Spinal cord (tissue), 10 donors: ENCODE measurements at places on chromosomes 1 and 21.

DNA sequence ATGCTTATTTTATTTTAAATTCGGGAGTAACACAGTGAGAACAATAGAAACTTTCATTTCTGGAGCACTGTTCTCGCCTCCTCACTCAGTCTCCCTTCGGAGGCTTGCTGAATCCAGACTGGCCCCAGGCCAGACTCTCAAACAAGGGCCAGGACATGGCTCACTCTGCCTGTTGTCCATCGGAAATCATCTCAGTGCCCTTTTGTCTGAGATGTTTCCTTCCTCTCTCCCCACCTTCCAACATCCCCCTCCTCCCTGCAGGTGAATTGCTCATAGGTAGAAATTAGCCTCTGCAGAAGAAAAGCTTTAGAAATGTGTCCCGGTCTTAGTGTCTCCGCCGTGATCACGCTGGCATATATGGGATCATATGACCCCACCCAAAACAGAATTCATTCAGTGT is 55.2 kb downstream of the ERG start:
- H3K27me3 ChIP-seq = no peaks in the 10 kb centered on the region
- H3K36me3 ChIP-seq = no peaks in the 10 kb centered on the region
- H3K4me3 ChIP-seq = no peak overlapping the region
- DNase-seq = no peak
- peaks cover 4% of the 10 kb centered on the region for H3K4me1 ChIP-seq

GRCh38 chr1:18557621-18558465 is 72.8 kb upstream of the PAX7 start:
- H3K36me3 ChIP-seq = no peaks in the 10 kb centered on the region
- H3K27ac ChIP-seq = no peak overlapping the region
- no peak overlapping the region for H3K4me3 ChIP-seq
- H3K4me1 ChIP-seq = peaks cover 13% of the 10 kb centered on the region
- peak; percentile 40 for DNase-seq

DNA sequence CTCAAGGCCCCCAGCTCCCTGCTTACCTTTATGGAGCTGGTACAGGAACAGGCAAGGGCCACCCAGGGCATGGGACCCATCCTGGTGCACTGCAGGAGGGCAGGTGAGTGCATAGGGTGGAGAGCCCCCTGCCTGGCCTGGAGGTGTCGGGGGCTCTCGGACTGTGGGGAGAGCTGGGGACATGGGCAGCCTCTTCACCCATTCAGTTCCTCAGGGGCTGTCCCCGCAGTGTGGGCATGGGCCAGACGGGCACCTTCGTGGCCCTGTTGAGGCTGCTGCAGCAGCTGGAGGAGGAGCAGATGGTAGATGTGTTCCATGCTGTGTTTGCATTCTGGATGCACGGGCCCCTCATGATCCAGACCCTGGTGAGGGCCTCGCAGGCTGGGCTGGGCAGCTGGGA is 7.3 kb upstream of the LGR6 start:
- DNase-seq = no peak
- no peak overlapping the region for H3K27ac ChIP-seq
- peaks cover 2% of the 10 kb centered on the region for H3K36me3 ChIP-seq
- H3K27me3 ChIP-seq = no peaks in the 10 kb centered on the region
- H3K4me3 ChIP-seq = no peak overlapping the region
- peaks cover 21% of the 10 kb centered on the region for H3K4me1 ChIP-seq

DNA sequence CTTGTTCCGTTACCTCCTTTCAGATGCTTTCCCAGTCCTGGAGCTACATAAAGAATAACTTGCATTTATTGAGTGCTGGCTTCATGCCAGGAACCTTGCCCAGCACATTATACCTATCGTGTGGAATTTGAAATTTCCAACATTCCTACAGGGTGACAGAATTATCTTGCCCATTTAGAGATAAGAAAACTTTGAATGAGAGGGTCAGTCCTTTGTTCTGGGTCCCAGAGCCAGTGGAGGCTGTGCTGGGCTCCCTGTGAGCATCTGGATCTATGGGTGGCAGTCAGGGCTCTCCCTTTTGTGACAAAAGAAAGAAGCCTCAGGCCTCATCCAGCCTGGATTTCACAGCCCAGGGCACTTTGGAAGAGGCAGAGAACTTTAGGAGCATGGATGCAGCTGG is 3.2 kb downstream of the GSTM4 start:
- H3K27ac ChIP-seq = no peak overlapping the region
- no peak for DNase-seq
- no peaks in the 10 kb centered on the region for H3K27me3 ChIP-seq
- peaks cover 20% of the 10 kb centered on the region for H3K4me1 ChIP-seq

GRCh38 chr1:240658312-240658960 is 46.5 kb upstream of the GREM2 start:
- no peaks in the 10 kb centered on the region for H3K36me3 ChIP-seq
- H3K4me1 ChIP-seq = no peaks in the 10 kb centered on the region
- H3K4me3 ChIP-seq = no peak overlapping the region
- DNase-seq = no peak
- H3K27ac ChIP-seq = no peak overlapping the region

- H3K36me3 ChIP-seq = no peaks in the 10 kb centered on the region
- DNase-seq = no peak
- peak overlapping the region; percentile 95 for H3K27ac ChIP-seq
- H3K4me1 ChIP-seq = peaks cover 9% of the 10 kb centered on the region
Measured at GRCh38 chr1:113760102-113761080, 1.1 kb upstream of the PHTF1 start.

DNA sequence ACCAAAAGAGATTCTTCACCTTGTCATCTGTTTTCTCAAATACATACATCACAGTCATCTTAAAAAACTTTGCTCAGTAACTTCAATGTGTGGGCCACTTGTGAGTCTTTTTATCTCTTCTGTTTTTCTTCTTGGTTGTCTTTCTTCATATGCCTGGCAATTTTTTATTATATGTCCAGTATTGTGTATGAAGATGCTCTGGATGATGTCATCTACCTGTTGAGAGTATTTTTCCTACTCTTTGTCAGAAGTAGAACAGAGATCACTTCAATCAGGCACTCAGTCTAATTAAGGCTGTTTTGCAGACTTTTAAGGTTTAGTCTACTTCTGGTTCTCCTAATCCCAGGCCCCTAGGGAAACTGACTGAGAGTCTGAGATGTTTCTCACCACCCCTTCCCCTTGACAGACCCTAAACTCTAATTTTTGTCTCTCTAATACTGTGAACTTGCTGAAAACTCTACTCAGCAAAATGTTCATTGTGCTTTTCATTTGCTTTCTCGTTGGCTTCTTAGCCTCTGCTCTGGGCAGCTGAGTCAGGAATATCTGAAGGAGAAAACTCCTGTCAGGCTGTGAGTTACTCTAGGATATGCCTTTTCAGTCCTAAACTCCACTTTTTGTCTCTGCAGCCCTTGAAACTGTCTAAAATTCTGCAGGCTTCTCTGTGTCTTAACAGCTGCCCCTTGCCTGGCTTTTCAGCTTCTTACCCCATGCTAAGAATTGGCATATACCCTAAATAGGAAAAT is 33.0 kb upstream of the DNAJC6 start:
- no peak overlapping the region for H3K4me3 ChIP-seq
- no peak overlapping the region for H3K27ac ChIP-seq
- peaks cover 2% of the 10 kb centered on the region for H3K4me1 ChIP-seq
- DNase-seq = no peak
- H3K36me3 ChIP-seq = no peaks in the 10 kb centered on the region

DNA sequence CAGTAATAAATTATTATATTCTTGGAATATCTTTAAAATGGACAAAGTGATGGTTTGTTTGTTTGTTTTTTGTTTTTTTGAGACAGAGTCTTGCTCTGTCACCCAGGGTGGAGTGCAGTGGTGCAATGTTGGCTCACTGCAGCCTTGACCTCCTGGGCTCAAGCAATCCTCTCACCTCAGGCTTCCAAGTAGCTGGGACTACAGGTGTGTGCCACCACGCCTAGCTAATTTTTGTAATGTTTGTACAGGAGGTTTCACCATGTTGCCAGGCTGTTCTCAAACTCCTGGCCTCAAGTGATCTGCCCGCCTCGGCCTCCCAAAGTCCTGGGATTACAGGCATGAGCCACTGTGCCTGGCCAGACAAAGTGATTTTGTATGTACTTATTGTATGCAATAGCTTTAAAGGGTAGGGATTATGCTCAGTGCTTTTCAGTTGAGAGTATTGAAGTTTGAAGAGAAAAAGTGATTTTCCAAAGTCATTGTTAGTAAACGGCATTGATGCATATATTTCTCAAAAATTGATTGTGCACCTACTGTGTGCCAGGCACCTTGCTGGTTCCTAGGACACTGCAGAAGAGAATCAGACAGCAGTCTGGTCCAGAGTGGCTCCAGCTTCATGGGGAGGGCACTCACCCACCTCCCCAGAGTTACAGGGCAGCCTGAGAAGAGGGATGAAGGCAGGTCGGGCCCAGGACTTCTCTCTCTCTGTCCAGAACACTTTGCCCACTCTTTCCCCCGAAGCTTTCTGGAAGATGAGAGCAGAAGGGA is 34.2 kb upstream of the TTC22 start:
- H3K4me1 ChIP-seq = no peaks in the 10 kb centered on the region
- H3K27me3 ChIP-seq = no peaks in the 10 kb centered on the region
- no peak overlapping the region for H3K4me3 ChIP-seq
- no peaks in the 10 kb centered on the region for H3K36me3 ChIP-seq
- no peak overlapping the region for H3K27ac ChIP-seq

- H3K36me3 ChIP-seq = no peaks in the 10 kb centered on the region
- H3K4me1 ChIP-seq = no peaks in the 10 kb centered on the region
- DNase-seq = no peak
Measured at GRCh38 chr1:64320007-64320406, 116.6 kb downstream of the UBE2U start.

GRCh38 chr1:21200767-21201166 is 24.1 kb upstream of the EIF4G3 start:
- H3K27me3 ChIP-seq = no peaks in the 10 kb centered on the region
- no peak for DNase-seq
- H3K27ac ChIP-seq = no peak overlapping the region

- no peak for DNase-seq
- no peak overlapping the region for H3K4me3 ChIP-seq
- H3K27me3 ChIP-seq = no peaks in the 10 kb centered on the region
- H3K27ac ChIP-seq = no peak overlapping the region
Measured at GRCh38 chr1:163565166-163565565, 243.4 kb downstream of the NUF2 start.

DNA sequence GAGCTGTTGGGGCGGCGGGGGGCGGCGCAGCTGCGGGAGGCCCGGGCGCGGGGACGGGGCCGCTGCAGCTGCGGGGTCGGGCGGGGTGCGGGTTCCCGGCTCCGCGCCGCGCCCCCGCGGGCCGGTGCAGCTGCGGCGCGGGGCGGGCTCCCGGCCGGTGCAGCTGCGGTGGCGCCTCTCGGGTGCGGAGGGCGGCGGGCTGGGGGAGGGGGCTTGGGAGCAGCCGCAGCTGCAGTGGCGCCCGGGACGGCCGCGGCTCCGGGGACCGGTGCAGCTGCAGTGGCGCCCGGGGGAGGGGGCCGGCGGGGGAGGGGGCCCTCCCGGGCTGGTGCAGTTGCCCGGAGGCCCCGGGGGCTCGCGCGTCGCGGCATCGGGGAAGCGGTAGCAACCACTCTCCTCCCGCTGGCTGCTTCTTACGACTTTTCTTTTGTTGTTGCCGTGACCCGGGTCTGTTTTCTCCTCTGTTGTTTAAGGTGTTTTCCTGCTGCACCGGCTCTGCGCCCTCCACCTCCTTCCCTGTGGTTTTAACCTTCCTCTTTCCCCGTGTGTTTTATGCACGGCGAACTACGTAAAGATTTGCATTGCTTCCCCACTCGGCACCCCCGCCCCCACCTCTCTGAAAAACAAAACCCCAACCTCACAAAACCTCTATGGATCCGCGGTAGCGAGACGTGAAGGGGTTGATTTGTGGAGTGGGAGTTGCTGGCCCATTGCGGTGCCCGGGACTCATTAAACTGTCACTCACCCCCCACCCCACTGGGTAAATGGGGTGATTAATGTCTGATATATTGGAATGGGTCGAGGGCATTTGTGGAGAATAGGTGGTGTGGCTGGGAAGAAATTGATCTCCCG is 1.7 kb upstream of the ZBTB18 start:
- peak overlapping the region; percentile 76 for H3K4me3 ChIP-seq
- no peaks in the 10 kb centered on the region for H3K27me3 ChIP-seq
- peak; percentile 72 for DNase-seq
- H3K36me3 ChIP-seq = peaks cover 4% of the 10 kb centered on the region

DNA sequence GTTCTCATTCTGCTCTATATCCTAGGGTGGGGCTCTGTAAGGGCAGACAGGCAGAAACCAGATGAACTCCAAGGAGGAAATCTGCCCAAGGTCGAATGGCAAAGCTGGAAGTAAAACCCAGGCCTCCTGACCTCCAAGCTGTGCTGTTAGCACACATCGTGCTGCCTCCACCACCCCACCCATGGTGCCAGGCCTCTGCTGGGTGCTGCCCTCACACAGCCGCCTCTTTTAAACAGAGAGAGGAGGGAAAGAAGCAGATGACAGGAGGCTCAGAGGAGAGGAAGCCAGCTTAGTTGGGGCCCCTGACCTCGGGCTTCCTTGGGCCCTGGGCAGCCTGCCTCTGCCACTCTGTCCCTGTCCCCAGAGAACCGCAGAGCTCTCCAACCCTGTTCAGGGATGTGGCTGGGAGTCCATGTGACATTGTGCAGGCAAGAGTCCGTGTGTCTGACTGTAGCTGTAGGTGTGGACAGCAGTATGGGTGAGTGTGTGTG is 1.1 kb downstream of the SYNC start:
- H3K4me3 ChIP-seq = no peak overlapping the region
- peaks cover 28% of the 10 kb centered on the region for H3K4me1 ChIP-seq

DNA sequence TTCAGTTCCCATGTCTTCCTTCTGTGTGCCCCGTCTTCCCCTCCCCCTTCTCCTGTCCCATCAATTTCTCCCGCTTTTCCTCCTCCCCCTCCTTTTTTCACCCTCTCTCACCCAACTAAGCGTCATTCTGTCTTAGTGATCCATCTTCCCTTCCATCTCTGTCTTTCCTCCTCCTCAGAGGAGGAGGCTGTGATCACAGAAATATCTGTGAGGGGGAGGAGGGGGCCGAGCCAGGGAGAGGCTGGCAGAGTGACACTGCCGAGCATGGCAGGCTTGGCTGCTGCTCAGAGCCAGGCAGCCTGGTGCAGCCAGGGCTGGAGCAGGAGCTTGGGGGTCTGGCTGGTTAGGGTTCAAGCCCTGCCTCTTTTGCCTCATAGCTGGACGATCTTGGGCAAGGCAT is 7.6 kb downstream of the HTR6 start:
- no peak overlapping the region for H3K27ac ChIP-seq
- H3K4me1 ChIP-seq = peaks cover 5% of the 10 kb centered on the region
- DNase-seq = no peak
- H3K27me3 ChIP-seq = peaks cover 5% of the 10 kb centered on the region
- no peaks in the 10 kb centered on the region for H3K36me3 ChIP-seq

GRCh38 chr1:55078470-55078869 is 39.1 kb downstream of the PCSK9 start:
- no peak overlapping the region for H3K27ac ChIP-seq
- H3K27me3 ChIP-seq = no peaks in the 10 kb centered on the region
- H3K36me3 ChIP-seq = peaks cover 13% of the 10 kb centered on the region
- peaks cover 4% of the 10 kb centered on the region for H3K4me1 ChIP-seq
- no peak overlapping the region for H3K4me3 ChIP-seq

- H3K4me1 ChIP-seq = peaks cover 2% of the 10 kb centered on the region
- DNase-seq = no peak
- no peaks in the 10 kb centered on the region for H3K36me3 ChIP-seq
- H3K27me3 ChIP-seq = no peaks in the 10 kb centered on the region
Measured at GRCh38 chr1:33445108-33445507, 14.2 kb upstream of the PHC2 start.

GRCh38 chr1:245226203-245226499 is 71.4 kb downstream of the KIF26B start:
- no peak overlapping the region for H3K27ac ChIP-seq
- H3K27me3 ChIP-seq = no peaks in the 10 kb centered on the region
- no peaks in the 10 kb centered on the region for H3K36me3 ChIP-seq
- peaks cover 5% of the 10 kb centered on the region for H3K4me1 ChIP-seq
- no peak for DNase-seq

- H3K27ac ChIP-seq = no peak overlapping the region
- H3K4me3 ChIP-seq = peak overlapping the region; percentile 26
- no peak for DNase-seq
- H3K4me1 ChIP-seq = peaks cover 57% of the 10 kb centered on the region
- no peaks in the 10 kb centered on the region for H3K27me3 ChIP-seq
Measured at GRCh38 chr1:156076609-156077429, 5.4 kb downstream of the MEX3A start.
